ENCODE measurements at places on chromosomes 7 and 10.

DNA sequence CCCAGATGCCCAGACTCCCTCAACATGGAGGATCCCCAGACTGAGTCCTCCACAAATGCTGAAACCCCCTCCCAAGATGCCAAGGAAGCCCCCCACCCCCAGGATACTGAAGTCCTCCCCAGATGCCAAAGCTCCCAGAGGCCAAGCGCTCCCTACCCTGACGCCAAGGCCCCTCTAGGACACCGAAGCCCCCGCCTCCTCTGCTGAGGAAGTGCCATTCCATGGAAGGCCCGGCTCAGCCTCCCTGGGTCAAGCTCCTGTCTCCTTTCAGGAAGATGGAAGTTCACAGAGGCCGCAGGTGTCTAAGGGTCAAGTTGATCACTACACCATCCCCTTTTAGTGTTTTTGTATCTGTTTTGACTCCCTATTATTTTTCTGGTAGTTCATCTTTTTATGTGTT is 606.8 kb downstream of the DNAJB6 start:
- DNase-seq, result no peak

GRCh38 chr7:104552102-104552501 is 223.7 kb downstream of the LHFPL3 start:
- no peak for DNase-seq

DNA sequence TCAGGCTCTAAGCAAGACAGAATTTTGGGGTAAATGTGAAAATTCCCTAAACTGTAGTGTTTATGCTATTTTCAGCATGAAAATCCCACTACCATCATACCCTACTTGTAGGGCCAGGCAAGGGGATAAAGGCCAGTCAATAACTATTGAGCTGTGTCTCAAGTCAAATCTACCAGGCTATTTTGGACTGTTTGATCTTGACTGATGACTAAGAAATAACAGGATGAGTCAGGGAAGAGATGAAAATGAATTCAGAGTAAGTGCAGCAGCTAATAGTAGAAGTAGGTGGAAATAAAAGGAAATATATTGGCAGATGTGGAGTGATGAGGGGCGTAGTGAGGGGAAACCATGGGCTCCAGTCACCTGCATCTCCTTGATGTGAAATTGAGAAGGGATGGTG is 225.8 kb upstream of the PHYHIPL start:
- no peak for DNase-seq

GRCh38 chr10:12873172-12873571 is 128.3 kb downstream of the CCDC3 start:
- no peak for DNase-seq

GRCh38 chr10:112275512-112276245 is 7.5 kb upstream of the TECTB start:
- no peak for DNase-seq
